ENCODE measurements at places on chromosomes 13 and 19. TPM values are rescaled to one million over a fixed set of nuclear protein-coding genes. Genes with fewer than 3 reads are reported as not detected.

The PRDX2 gene
- not detected for total RNA-seq

The PDX1 gene
- total RNA-seq = not detected

The KLK10 gene
- total RNA-seq = not detected

The GAMT gene
- total RNA-seq = 16.4 TPM

The MBD3L2 gene
- not detected for total RNA-seq

The NECTIN2 gene
- 32.6 TPM for total RNA-seq

The ZNF91 gene
- 13.2 TPM for total RNA-seq

The MYO1F gene
- 0.05 TPM for total RNA-seq

The SIGLEC8 gene
- total RNA-seq = not detected

The VSTM2B gene
- total RNA-seq = not detected

All from SK-MEL-5 (cell line).